ENCODE measurements at places on chromosomes 1 and 21.

- DNase-seq, result peak; percentile 53
Observed at GRCh38 chr1:21874328-21874727, 62.3 kb downstream of the LDLRAD2 start.

DNA sequence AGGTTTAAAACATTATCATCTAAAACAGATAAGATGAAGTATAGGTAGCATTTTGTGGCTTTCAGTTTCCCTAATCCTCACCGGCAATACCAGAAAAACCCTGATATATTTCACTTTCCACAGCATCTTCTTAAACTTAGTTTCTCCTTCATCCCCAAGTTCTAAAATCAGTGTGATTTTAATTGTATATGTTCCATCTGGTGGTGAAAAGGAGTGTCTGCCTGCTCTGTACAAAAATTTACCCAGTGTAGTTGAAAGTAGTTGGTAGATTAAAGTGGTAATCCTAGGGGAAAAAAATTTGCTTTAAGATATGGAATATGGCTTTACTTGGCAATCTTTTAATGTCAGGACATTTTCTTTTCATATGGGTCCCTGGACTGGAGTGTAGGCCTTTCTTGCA lies 74.3 kb downstream of the CEP350 start:
- no peak for DNase-seq

GRCh38 chr1:22127248-22127647 lies 15.6 kb downstream of the WNT4 start:
- no peak for DNase-seq

GRCh38 chr1:147676311-147677085 lies 6.2 kb upstream of the ACP6 start:
- DNase-seq, result no peak

GRCh38 chr1:245054507-245055270 lies 100.1 kb upstream of the KIF26B start:
- no peak for DNase-seq

- DNase-seq, result no peak
Observed at GRCh38 chr21:26157801-26158200, 12.8 kb downstream of the APP start.

- DNase-seq, result no peak
Observed at GRCh38 chr1:93593854-93594602, 87.6 kb downstream of the BCAR3 start.

- DNase-seq, result no peak
Observed at GRCh38 chr21:25569084-25569483, 38.2 kb downstream of the MRPL39 start.

GRCh38 chr1:116494745-116495144 lies 76.1 kb downstream of the CD58 start:
- no peak for DNase-seq

DNA sequence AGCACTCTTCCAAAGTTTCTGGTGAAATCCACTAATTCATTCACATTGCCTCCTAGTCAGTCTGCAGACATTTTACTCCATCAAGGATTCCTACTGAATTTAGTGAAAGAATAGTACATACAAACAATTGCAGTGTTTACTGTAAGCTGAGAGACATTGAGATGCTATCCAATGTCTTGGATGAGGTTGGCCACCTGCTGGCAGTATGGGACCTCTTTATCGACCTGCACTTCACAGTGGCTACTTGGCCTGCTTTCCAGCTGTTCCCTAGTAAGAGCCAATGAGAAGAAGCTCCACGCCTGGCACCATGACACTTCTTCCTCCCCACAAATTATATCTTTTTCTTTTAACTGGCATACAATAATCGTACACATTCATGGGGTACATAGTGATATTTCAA lies 51.5 kb upstream of the LRIF1 start:
- DNase-seq, result no peak

GRCh38 chr1:115428676-115429075 lies 90.6 kb upstream of the NGF start:
- DNase-seq, result no peak

DNA sequence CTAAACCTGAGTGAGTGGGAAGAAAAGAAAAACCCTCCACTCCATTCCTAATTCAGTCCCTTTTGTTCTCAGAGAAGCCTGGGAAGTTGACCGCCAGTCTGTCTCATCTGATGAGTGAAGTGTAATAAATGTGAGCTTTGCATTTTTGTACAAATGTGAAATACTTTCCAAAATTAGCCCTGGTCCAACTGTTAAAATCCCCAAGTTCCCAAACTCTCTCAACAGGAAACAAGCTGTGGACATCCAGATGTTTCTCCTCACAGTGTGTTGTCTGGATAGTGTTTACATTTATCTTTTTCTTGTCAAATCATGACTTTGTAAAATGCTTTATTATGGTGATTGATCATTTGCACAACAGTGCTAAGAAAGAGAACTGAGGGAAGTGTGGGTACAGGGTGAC lies 145.1 kb downstream of the TM2D1 start:
- no peak for DNase-seq

DNA sequence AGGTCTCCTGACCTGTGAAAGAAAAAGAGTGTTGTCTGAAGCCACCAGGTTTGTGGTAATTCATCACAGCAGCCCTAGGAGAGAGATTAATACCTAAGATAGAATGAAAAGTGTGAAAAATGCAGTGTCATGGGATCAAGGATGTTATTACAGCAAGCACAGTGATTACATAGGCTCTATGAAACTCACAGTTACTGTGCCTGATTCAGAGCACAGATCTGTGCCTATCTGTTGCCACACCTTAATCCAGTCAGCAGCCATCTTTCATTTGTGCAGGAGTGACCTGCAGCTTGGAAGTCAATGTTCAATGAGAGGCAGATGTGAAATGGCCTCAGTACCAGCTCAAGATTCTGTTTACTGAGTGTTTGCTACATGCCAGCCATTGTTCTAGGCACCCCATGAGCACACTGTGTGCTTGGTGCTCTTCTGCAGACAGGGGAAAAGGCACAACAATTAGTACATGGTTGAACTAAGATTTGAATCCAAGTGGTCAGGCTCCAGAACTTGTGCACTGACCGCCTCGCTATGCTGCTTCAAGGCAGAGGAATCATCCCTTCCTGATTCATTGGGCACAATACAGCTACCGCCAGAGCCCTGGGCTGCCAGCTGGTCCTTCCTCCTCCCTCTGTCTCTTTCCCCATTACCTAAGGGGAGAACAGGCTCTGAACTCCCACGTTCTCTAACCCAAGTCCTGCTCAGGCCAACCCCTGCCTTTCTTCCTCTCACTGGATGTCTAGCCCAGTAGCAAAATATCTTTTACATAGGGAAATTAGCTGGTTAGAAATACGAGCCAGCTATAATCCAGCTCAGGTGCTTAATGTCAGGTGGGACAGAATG lies 56.3 kb upstream of the NEK2 start:
- no peak for DNase-seq

DNA sequence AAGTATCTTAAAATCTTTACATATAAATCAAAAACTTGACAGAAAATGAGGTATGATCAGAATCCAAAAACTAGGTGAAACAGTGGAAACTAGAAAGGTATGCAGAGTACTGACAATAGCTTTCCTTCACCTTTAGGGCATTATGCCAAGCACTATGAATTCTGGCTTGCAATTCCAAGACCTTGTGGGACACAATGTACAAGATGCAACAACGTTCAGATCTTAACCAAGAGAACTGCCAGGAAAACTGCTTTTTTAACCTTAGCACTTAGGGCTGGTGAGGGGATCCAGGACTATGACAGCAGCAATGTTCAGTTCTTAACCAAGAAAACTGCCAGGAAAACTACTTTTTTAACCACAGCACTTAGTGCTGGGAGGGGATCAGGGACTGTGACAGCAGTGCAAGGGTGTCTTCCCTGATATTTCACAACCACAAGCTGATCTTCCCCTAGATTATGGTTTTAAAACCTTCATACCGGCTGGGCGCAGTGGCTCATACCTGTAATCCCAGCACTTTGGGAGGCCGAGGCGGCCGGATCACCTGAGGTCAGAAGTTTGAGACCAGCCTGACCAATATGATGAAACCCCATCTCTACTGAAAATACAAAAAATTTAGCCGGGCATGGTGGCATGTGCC lies 22.3 kb downstream of the FOXJ3 start:
- DNase-seq, result no peak

DNA sequence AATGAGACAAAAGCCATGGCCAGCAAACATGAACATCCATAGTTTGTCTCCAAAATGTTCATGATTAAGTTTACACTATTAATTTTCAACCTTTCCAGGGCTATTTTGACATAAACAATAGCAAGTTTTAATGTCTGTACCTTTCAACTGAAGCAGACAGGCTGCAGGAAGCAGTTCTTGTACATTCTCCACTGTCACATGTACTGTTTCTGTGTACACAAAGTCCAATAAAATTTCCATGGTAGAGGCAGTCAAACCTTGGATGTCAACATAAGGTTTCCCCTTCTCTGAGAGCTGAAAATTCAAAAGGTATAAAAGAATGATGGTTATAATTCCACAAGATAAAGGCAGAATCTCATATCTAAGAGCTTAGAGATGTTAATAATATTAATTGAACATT lies 7.4 kb downstream of the KLHL12 start:
- DNase-seq, result no peak

- DNase-seq, result no peak
Observed at GRCh38 chr21:44487831-44488230, 32.5 kb downstream of the LRRC3 start.

DNA sequence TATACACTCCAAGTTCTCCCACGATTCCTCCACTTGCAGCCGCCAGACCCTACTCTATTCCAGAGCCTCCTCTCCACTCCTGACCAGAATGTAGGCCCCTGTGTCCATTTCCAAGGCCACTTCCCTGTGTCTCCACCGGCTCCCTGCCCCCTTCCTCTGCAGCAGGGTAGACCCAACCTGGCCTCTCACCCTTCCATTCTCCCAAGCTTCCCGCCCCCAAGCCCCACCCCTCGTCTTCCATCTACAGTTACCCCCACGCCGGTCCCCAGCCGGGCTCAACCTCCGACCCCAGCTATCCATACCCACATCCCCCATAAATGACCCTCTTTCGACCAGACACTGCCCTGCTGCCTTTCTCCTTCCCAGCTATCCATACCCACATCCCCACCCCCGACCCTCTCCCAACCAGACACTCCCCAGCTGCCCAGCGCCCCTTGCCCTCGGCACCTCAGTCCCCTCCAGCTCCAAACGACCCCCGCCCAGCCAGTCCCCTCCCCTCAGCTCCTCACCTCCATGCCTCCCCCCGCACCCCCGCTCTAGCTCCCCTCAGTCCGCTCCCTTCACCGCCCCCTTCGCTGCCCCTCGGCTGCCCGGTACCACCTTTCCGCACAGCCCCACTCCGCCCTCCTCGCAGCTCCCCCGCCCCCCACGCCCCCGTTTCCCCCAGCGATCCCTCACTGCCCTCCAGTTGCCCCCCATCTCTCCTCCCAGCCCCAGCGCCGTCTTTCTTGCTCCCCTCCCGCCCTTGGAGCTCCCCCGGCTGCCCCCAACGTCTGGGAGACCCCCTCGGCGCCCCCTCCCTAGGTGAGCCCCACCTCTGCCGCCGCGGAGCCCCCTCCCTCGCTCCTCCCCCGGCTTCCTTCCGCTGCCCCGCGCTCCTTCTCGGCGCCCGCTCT lies 670 bp downstream of the RAB3B start:
- no peak for DNase-seq

- DNase-seq, result no peak
Observed at GRCh38 chr1:95034506-95034905, 38.2 kb downstream of the ALG14 start.

DNA sequence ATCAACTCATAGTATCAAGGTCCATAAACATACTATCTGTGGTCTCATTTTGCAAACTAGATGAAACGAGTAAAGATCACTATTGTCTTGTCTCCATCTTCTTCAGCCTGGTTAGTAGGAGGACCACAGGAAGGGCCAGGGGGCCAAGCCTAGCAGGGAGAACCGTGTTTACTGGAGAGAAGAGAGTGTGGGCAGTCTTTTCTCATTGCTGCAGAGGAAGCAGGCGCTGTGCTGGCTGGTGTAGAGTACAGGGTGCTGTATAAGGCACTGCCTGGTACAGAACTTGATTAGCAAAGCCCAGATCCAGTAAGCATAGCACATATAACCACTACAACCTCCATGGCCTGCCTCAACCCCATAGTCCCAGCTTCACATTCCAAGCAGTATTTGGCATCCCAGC lies 10.0 kb upstream of the B4GALT3 start:
- no peak for DNase-seq

DNA sequence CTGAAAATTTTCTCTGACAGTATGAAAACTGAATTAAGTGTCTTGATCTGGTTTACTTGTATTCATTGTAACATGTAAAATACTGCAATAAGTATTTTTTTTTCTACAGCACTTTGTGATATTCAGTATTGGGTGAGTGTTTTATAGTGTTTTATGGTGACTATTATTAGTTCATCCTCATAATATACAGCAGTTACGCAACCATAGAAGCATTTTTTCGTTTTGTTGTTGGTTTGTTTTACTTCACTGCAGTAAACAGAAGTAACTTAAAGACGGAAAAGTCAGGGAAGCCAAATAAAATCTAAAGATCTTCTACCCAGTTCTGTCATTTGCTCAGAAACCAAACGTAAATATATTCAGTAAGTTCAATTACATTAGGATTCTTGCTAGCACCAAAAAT lies 250.0 kb downstream of the TPR start:
- DNase-seq, result no peak

DNA sequence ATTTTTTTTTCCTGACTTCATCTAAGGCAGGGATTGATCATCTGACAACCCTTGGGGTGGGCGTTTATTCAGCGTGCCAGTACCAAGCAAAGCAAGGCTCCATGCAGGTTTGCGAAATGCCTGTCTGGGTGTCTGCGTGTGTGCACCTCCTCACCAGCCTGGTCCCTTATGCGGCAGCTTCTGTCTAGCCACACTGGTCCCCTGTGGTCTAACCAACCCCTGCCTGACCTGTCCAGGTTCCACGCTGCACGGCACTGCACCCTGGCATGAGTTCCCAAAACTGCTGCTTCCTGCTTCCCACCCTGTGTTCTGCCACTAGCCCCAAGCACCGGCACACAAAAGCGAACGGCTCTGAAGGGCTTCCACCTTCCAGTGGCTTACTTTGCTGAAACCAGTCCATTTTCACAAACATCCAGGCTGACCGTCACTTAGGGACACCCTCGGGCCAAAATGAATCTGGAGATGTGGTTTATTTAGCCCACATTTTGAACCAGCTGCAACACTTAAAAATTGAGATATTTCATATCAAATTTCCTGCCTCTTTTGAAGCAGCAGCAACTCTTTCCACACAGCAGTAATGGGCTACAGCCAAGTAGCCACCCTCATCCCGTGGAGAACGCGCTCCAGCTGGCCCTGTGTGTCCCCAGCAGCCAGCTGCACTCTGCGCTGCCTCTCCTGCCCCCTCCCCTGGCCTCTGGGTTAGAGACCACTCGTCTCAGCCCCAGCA lies 55.7 kb downstream of the HLCS start:
- DNase-seq, result no peak

- no peak for DNase-seq
Observed at GRCh38 chr1:147815503-147815902, 55.1 kb upstream of the GJA5 start.

- DNase-seq, result no peak
Observed at GRCh38 chr1:41362749-41363590, 1.7 kb downstream of the FOXO6 start.

DNA sequence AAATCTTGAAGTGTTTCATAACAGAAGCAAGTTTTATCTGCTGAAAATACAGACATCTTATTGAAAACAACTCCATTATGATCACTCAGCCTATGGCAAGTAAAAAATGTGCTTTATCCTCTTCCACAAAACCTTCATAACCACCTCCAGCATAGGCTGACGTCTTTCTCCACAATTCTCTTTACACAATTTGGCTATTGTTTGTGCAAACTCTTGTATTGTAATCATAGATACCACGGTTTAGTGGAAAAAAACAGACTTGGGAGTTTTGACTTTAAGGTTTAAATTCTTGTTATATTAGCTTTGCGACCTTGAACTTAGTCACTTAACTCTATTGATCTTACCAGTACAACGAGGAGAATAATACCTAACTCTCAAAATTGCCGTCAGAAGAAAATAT lies 126.1 kb downstream of the PLD5 start:
- no peak for DNase-seq

- DNase-seq, result no peak
Observed at GRCh38 chr1:63413394-63413793, 46.0 kb downstream of the ALG6 start.
